Upper lobe of right lung (tissue), 1 donor: ENCODE measurements at places on chromosomes 16 and 17. TPM values are rescaled to one million over a fixed set of nuclear protein-coding genes. Genes with fewer than 3 reads are reported as not detected.

The SULT1A2 gene
- total RNA-seq = 13.0 TPM

The ALDH3A1 gene
- total RNA-seq = 10.5 TPM

The OXLD1 gene
- 26.7 TPM for total RNA-seq

The CNGB1 gene
- total RNA-seq = not detected

The ORC6 gene
- total RNA-seq = 0.78 TPM

The HOXB2 gene
- total RNA-seq = 11.0 TPM

The CPNE2 gene
- 64.5 TPM for total RNA-seq

The MYOCD gene
- total RNA-seq = 4.1 TPM

The B4GALNT2 gene
- total RNA-seq = 0.23 TPM

DNA sequence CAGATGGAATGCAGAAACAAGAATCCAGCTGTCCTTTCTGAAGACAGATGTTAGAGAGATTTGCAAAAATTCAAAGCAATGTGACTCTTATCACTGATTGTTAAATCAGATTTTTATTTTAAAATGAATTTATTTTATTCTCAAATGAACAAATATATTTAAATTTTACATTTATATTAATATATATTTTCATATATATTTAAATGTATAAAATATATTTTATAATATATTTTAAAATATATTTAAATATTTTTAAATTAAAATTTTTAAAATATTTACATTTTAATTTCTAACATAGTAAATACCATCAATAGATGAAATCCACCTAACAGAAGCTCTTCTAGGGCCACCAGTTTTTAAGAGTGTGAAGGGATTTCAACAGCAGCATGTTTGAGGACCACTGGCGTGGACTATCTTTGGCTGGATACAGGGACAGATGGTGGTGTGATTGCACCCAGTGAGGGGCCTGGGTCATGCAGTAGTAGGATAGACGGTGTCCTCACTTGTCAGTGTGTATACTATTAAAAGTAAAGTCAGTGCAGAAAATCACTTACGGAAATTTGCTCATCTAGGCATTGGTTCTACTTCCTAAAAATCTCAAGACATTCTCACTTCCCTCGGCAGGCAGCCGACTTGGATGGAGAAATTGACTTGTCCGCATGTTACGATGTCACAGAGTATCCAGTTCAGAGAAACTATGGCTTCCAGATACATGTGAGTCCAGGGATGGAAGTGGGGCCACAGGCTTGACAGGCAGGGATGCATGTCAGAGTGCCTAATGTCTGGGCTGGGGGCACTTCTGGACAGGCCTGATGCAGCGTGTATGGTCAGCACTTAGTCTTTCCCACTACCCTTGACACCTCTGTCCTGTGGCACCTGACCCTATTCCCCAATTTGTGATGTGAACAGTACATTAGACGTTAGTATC, 56.3 kb downstream of the PLD6 start:
- DNase-seq = no peak

DNA sequence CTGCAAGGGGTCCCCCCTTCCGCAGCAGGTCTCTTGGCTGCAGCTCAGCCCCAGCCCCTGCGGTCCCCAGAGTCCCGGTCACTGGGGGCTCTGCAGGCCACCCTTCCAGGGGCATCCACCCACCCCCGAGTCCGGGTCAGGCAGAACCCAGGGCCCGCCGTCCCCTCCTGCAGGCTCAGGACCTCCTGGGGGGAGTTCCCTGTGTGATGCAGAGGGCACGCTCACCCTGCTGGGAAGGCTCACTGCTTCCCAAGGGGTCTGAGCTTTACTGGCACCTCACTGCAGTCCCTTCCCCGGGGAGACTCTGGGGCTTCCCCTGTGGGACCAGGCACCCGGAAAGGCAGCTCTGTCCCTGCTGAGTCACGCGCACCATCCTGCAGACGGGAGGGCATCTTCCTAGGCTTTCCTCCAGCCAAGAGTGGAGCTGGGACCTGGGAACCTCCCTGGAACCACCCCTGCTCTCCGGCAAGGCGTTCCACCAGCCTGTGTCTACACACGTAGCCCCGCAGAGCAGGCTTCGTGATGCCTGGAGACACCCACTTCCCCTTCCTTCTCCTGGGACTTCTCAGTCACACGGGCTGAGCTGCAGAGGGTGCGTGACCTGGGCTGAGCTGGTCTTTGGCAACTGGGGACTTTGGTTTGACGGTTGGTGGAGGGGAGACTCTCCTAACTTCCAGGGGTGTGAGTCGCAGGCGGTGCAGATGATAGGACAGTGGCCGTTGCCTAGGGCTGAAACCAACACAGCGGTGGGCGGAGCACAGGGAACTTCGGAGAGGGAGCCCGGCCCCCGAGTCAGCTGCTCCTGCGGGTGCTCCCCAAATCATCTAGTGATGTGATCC, 23.4 kb downstream of the SLC25A10 start:
- DNase-seq = peak; percentile 75

DNA sequence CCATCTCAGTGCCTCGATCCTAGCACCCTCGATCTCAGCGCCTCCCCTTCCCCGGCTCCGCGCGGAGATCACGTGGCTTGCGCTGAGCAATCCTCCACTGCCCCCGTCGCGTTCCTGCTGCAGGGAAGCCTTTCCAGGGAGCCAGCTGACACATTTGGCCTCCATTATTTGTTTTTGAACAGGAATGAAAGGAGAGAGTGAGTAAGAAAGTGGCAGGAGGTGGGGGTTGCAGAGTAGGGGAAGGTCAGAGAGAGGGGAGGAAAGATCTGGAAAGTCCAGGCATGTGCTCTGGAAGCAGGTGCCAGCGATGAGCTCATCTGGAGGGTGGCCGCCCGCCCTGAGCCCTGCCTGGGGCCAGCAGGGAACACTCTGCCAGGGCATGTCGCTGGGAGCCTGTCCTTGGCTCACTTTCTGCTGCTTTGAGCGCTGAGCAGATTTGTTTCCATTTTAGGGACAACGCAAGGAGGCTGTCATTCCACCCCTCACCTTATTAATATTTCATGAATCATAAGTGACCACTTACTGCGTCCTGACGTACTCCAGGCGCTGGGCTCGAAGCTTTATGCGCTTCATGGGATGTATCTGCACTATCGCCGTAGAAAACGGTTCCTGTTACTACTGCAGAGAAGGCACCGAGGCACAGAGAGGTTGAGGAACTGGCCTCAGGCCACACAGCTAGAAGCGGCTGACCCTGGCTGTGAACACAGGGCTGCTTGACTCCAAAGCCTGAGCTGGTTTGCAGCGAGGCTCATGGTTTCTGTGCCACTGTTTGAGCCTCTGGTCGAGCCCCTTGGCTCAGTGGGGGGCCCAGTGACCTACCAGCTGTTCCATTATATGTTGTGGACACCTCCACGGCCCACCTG, 283.1 kb downstream of the SEC14L1 start:
- no peak for DNase-seq

GRCh38 chr17:65062171-65062915, 5.8 kb upstream of the GNA13 start:
- no peak for DNase-seq

GRCh38 chr16:62701426-62701825, 665.2 kb upstream of the CDH8 start:
- DNase-seq = no peak

DNA sequence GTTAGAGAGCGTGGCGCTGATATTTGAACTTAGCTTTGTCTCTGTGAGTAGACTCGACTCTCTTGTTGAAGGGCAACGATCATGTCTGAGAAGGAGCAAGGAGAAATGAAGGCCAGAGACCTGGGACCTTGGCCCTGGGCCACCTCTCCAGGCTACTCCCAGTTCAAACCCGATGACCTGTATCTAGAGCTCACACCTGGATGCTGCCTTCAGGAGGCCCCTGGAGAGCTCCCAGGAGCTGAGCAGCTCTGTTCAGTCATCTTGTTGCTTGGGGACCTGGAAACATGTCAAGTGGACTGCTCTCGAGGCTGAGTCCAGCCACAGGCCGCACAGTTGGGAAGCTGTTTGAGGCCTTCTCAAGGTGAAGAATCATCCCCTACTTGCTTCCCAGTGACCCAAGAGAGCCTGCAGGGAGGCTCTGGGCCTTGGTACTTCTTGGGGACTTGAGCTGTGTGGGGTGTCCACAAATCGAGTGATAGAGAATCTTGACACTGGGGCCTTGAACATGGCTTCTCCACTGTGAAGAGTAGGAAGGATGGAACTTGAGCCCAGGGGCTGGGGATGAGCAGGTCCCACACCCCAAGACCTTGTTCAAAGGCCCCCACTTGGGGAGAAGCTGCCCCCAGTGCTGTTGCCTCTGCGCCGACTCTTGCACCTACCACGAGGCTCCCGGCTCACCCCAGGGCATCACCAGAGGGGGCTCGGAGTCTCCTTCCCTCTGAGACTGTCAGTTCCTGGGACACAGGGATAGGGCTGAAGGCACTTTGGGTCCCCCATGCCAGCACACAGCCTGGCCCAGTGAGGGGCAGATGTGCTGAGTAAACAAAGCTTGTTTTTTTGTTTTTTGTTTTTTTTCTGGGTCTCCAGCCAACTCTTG, 112.1 kb downstream of the IRX5 start:
- DNase-seq = no peak

DNA sequence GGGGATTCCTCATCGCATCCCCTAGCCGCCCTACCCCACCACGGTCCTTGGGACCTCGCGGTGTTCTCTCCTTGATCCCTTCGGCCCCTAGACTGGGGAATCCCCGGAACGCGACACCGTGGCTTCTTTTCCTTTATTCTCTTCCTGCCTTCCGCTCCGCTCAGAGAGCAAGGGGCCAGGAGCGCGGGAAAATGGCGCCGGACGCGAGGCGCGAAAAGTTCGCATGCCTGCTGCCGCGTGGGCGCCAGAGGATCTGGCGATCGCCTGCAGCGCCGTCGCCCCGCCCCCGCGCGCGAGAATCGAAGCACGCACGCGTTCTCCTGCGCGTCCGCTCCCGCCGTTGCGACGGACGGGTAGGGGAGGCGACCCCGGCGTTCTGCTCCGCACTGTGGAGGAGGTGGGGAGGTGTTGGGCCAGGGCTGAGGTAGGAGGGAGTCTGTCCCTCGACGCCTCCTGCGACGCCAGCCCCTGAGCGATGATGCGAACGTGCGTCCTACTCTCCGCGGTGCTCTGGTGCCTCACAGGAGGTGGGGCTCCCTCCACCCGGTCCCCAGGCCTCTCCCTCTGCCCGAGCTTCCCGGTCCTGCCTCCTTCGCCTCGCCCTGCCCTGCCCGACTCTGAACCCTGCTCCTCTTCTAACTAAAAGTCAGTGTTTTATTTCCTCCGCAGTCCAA, at the start of gene ZPBP2:
Gene ZPBP2 (plus strand): TSS at position 323 of the 674 bp plus-strand sequence. CDS start 153 bp downstream, at position 476.
- DNase-seq = peak; percentile 59

GRCh38 chr16:53809088-53809932, 105.4 kb downstream of the FTO start:
- no peak for DNase-seq

DNA sequence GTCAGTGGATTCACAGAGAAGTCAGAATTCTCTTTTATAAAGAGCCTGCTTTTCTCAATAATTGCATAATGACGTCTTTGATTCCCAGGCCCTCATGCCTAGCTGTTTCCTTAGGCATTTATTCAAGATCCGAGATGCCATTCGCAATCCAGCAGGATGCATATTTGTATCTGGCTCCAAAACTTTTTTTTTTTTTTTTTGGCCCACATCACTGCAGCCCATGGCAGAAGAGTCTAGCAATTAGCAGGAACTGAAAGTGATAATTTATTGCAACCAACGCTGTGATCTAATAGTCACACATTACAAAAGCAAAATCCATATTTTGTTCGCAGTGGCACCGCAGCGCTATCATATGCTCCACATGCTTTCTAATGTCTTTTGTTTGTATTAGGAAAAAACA, 503.4 kb downstream of the MAF start:
- no peak for DNase-seq

GRCh38 chr17:19610879-19611278, 37.7 kb upstream of the ALDH3A2 start:
- DNase-seq = no peak

GRCh38 chr17:16911141-16911937, 60.6 kb downstream of the TNFRSF13B start:
- DNase-seq = no peak

- DNase-seq = no peak
Measured at GRCh38 chr17:50141745-50142110, 8.7 kb downstream of the PPP1R9B start.

- DNase-seq = no peak
Measured at GRCh38 chr16:303760-304505, 21.0 kb downstream of the PDIA2 start.

DNA sequence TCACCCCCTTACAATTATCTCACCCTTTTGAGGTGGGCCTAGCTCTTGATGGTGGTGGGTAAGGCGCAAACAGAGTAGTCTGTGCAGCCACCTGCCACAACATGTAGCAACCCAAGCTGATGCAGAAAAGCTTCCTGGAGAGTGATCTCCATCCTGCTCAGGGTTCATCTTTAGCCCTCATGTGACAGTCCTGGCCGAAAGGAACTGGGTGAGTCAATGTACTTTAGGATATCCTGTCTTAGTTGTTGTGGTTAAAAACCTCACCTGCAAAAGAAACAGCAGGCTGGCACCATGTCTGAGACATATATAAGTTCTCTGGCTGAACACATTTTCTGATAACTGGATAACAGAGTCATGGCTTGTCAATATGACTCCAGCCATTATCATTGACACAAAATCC, 183.5 kb upstream of the CPHXL start:
- DNase-seq = no peak

DNA sequence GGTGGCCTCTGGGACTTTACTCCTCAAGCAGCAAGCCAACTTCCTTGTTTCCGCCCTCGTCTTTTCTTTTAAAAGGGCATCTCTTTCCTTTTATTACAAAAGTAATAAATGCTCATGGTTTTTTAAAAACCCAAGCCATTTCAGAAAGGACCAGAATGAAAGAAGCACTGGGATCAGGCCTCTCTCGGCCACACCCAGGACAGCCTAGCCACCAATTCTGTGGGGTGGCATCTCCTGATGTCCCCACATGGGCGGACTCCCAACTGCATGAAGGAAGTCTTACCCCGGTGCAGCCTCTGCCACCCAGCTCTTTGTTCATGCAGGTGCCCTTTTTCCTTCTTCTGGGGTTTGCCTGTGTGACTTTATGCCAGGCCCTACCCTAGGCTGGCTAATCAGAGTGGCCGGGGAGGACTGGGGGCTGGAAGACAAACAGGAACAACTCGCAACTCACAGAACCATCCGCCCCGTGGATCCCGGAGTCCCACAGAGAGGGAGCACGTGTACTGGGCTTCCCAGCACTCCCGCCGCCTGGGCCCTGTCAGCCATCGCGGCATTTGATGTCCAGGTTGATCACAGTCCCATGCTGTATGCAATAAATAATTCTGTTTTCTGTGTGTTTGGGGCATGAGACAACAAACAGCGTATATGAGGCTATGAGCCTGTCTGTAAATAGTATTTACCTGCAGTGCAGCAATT, 2.6 kb upstream of the RASD1 start:
- peak; percentile 54 for DNase-seq

DNA sequence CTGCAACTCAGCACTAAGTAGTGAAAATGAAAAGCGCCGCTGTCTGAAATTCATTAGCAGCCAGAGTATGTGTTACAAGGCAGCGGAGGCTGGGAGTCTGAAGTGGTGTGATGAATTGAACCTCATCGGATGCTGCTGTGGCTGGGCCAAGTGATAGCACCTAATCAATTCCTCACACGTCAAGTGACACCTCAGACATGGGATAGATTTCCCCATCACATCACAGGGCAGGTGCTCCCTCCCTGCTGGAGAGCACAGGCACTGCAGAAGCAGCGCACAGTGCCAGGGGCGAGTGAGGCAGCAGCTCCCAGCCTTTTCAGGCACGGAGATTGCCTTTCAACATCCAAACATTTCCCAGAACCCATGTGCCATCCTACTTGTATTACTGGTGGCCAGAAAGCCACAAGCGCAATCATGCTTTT, 32.2 kb downstream of the DRC3 start:
- DNase-seq = no peak
